HuH-7 (cell line): ENCODE measurements at places on chromosomes 7 and 10.

DNA sequence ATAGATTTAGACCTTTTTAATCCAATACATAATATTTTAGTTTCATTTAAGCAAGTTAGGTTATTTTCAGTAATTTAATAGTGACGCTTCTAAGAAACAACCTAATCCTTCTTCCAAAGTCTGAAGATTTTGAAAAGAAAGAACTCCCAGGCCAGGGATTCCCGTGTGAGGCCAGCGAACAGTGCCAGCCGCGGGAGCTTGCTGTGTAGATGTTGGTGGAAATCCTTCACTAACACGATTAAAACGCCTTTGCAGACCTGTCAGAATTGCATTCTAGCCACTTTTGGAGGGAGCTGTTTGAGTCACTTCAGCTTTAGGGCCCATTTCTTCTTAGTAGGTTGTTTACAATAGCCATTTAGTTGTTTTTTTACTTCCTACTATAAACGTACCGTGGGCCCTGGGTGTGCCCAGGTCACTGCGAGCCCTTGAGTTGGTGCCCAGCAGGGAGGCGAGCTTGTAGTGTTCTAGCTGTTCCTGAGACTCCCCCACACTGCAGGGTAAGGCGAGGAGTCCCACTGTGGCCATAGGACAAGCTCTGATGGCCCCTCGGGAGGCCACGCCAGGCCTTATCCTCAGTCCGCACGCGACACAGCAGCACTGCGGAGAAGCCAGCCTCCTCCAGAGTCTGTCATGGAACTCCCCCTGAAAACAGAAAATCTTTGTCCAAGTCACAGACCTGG is 32.3 kb downstream of the PPP2R2D start:
- no peak for DNase-seq

DNA sequence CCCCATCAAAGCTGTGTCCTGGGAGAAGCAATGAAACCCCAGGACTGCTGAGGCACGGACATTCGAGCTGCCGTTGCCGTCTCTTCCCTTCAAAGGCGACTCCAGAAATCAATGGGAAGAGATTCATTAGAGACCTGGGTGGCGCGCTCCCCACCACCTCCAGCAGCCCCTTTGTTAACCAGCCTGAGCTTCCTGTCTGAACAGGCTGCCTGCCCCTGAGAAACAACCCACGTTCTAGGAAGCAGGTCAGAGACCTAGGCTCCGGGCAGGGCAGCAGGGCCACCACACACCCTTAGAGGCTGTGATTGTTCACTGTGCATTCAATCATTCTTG is 110.9 kb upstream of the PPIF start:
- DNase-seq: no peak

GRCh38 chr7:151431281-151431767 is 8.6 kb downstream of the CRYGN start:
- no peak for DNase-seq

GRCh38 chr7:25379351-25380300 is 151.3 kb upstream of the NPVF start:
- DNase-seq: no peak

DNA sequence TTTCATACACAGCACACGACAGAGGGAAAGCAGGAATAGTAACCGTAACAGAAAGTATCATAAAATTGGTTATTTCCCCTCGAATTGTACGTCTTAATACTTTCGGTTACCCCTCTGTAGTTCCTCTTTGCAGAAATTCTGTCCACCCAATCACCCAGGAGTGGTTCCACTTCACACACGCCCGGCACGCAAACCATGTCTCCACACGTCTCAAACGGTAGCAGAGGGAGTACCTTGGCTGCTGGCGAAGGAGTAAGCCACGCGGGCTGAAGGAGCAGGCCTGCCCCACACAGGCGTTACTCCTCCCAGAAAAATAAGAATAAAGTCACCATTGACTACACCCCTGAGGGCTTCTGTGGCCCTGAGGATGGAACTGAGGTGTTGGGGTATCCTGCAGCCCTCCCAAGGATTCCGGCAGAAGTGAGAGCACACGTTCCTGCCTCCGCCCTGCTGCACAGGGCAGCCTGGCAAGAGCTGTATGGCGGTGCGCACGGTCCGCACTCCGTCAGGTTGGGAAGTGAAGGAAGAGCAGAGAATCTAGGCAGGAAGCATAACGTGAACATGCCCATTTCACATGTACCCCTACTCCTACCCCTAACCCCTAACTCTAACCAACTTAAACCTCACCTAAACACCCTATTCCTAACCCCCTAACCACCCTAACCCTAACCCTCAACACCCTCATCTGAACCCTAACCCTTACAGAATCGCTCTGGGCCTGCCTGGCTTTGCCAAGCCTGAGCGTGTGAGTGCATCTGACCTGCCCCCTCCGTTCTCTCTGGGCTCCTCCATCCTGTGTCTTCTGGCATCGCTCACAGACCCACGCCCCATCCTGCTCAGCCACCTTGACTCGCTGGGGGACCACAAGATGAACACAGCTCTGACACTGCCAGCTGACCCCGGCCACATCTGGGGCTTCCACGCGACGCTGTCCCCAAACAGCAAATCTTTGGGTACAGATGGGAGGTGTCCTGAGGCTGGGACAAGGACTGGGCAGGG is 18.2 kb downstream of the GPR146 start:
- no peak for DNase-seq

DNA sequence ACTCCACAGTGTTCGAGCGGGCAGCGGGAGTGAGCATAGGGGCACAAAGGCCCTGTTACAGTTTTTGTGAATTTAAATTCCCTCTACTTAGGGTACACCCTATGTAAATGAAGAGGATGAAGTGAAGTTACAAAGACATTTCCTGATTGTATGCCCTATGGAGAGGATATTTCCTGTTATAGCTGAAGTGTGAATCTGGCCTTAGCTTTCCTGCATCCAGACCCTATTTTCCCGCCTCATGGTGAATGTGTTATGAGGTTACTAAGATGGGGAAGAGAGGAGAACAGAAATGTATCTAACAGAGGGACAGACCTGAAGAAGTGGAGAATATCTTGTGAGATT is 37.8 kb upstream of the COMMD3 start:
- DNase-seq: no peak

DNA sequence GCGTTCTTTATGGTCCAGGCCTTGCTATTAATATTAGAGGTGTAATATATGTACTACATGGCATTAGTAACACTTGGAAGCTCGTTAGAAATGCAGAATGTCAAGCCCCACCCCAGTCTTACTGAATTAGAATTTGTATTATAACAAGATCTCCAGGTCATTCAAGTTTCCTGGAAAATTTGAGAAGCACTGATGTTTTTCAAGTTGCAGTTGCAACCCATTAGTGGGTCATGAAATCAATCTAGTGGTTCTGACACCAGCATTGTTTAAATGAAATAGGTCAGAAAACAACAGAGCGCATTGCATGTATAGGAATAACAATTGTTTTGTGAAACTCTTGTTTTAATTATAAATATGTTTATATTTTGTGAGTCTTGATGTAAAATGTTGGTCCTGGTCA is 28.8 kb upstream of the MICU1 start:
- DNase-seq: no peak
